ENCODE measurements at places on chromosomes 13 and 19.

GRCh38 chr13:68076046-68076445, 845.9 kb upstream of the PCDH9 start:
- DNase-seq, result no peak

DNA sequence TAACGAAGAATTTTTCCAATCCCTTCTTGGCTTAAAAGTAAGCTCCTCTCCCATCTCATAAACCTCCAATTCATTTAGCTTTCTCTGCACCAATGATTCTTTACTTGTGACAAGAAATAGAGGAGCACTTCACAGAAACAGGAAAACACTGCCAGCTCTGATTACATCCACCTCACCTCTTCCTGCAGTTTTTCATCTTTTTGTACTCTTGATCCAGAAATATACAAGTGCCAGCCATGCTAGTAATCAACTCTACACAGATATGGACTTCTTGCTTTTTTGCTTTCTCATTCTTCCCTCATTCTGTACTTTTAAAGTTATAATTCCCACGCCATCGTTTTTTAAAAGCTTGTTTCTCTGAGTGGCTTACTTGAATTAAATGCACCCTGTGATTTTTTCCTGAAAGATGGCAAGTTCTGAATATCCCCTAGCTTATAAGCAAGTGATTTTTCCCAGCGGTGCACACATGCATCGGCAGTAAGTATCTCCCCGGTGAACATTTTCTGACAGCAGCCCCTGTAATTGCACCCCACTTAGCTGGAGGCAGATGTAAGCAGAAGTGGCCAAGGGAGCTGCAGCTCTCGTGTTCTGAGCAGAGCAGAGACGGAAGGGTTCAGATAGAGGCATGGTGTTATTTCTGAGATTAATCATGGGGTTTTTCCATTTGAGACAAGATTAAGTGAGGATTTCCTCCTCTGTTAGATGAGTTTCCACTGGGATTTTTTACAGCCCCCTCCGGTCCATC, 340.7 kb downstream of the SLC7A1 start:
- no peak for DNase-seq

DNA sequence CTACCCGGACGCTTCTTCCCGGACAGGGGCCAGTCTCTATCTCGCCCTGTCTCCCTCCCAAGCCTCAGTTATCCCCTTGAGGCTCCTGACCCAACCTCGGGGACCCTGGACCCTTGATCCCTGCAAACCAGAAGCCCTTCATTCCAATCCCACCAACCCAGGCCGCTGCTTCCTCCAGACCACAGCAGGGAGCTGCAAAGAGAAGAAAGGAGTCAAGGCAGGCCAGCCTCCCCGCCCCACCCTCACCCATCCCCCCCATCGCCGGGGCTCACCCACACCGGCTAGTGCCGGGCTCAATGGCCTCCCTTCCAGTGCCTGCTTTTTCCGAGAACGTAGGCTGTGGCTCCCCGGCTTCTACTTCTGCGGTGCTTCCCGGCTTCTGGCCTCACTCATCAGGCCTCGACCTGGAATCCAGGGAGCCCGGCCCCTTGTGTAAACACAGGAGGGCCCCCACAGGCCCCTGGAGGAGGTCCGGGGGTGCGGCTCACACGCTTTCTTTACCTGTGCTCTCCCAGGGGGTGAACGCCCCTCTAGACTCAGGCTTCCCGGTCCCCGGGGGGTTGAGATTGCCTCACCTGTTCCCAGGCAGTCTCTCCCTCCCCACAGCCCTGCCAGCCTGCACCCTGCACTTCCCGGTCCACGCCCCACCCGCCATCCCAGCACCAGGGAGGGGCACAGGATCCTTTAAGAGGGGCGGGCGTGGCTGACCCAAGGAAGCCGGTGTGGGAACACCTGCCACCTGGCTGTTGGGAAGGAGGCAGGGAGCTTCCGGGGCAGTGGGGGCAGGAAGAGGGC, at the start of gene FAM83E:
Gene FAM83E, minus strand, starts transcription at position 641 of the 795 bp plus-strand sequence. CDS start 1,704 bp downstream, outside the sequence.
- DNase-seq, result no peak

- no peak for DNase-seq
Measured at GRCh38 chr13:36891752-36892151, 28.3 kb downstream of the SMAD9 start.

DNA sequence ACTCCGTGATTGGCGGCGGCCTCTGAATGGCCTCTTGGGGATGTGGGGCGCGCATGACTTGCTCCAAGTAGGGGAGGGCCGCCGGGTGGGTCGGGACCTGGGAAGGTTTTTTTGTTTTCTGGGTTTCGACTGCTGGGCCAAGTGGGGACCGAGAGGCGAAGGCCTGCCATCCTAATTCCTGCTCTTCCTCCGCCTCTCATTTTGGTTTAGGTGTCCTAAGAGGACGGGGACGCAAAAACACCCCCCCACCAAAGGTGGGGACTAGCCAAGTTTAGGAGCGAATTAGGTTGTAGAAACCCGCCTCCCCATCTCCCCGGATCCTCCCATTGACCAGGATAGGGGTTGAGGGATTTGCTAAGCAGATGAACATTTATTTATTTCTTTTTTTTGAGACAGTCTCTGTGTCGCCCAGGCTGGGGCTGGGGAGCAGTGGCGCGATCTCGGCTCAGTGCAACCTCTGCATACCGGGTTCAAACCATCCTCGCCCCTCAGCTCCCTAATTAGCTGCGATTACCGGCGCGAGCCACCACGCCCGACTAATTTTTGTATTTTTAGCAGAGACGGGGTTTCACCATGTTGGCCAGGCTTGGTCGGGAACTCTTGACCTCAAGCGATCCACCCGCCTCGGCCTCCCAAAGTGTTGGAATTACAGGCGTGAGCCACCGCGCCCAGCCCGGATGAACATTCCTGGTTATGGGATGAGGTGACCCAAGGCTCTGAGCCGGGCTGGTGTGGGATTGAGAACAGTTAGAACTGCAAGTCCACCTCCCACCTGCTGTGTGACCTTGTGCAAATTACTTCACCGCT, 838 bp downstream of the PPP2R1A start:
- peak; percentile 34 for DNase-seq

GRCh38 chr13:37531049-37531448, 67.5 kb downstream of the POSTN start:
- DNase-seq, result no peak

DNA sequence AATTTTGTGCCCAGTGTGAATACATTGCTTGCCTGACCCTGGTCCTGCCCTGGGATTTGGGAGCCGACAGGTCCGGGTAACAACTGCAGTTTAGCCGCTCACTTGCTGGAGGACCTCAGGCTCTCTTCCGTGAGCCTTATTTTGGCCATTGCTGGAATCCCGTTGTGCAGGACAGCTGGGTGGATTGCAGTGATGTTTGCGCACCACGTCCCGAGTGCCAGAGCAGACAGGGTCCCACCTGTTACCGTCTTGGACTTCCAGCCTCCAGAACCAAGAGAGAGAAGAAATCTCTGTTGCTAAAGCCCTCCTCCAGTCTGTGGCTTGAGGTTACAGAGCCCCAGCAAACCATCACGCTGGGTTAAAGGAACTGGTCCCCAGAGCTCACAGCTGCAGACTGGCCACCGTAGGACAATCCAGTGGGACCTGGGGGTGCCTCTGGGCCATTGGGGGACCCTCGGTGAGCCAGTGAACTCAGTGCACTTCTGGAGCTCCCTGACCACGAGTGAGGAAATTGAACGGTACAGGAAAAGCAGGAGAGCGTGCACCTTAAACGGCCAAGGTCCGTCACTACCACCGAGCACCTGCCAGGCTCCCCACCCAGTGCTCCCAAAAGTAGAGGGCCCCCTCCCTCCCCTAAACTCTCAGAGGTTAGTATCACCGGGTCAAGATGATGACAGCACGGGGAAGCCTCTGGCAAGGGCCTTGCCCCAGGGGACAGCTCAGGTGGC, 92.9 kb downstream of the GNG7 start:
- no peak for DNase-seq

DNA sequence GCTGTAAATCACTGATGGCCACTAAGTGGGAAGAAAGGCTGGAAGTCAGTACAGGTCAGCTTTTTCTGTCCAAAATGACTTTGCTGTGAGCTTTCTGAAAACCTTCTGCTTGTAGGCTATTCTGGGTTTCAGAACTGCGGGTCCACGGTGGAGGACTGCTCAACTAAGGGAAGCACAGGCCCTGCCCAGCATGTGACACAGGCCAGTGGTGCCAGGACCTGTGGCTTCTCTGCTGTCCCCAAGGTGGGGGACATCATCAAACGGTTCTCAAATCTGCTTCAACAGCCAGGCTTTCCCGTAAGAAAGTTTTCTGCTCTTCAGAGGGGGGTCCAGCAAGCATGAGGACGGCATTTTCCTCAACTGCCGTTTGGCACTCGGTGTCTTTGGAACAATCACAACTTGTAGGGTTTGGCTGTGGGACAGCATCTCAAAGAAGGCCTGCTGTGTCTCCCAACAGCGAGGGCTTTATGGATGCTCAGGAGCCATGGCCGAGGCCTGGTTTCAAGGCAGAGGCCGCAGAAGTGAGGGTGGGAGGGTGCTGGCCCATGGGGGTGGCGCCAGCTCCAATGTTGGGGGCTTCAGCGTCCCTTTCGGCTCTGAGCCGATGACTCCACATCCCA, 3.8 kb downstream of the SGTA start:
- no peak for DNase-seq

- peak; percentile 69 for DNase-seq
Measured at GRCh38 chr19:2060884-2061494, 9.9 kb upstream of the MKNK2 start.

DNA sequence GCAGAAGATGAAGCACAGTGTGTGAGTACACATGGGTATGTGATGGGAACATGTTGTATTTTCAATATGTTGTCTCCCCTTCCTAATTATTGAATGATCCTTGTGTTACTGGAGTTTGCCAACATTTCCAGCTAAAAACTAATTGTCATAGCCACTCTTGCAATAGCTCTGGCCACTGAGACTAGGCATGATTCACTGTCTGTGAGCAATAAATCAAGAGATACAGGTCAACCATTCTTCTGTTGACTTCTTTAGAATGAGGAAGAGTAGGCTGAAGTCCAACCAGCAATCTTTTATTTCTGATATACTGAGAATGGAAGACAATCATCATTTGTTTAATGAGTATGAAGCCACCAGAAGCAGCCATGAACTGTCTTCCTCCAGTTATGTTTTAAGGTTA, 413.9 kb downstream of the SLITRK5 start:
- peak; percentile 28 for DNase-seq

- no peak for DNase-seq
Measured at GRCh38 chr19:8476524-8476923, 25.9 kb downstream of the PRAM1 start.

GRCh38 chr19:57818378-57818777, 3.7 kb upstream of the ZNF552 start:
- DNase-seq, result no peak

DNA sequence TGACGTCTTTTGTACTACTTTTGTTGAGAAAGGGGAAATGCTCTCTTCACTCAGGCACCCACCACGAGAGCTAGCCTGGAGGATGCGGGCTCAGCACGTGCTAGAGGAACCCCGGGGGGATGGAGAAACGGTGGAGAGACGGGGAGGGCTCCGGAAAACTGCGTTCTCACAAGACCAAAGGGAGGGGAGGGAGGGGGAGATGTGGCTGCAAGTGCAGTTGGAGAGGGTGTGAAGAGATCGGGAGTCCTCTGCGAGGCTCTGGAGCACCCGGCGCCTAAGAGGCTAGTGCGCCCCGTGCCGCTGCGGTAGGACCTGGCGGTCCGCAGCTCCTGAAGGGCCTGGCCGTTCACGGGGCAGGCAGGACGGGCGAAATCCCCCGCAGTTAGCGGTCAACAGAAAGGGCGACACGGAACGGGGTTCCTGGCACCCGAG, 43.4 kb upstream of the XPO4 start:
- no peak for DNase-seq

GRCh38 chr19:50926144-50926543, 14.9 kb upstream of the KLK4 start:
- DNase-seq, result no peak

- peak; percentile 28 for DNase-seq
Measured at GRCh38 chr19:4233282-4233853, 4.0 kb downstream of the EBI3 start.

DNA sequence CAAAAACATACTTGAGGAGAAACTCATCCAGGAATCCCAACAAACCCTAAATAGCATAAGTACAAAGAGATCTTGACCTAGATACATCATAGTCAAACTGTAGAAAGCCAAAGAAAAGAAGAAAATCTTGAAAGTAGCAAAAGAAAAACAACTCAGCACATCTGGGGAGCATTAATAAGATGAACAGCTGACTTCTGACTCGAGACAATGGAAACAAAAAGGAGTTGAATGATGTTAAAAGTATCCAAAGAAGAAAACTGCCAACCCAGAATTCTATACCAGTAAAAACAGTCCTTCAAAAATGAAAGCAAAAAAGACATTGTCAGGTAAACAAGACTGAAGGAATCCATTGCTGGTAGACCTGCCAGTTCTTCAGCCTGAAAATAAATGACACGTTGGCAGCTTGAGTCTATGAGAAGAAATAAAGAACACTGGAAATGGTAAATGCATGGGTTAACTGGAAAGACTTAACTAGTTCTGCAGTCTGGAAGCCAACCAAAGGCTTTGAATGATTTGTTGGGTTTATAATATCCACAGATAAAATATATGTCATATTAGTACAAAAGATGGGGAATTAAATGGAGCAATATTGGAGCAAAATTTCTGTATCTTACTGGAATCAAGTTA, 46.8 kb downstream of the TSSK6 start:
- peak; percentile 51 for DNase-seq

DNA sequence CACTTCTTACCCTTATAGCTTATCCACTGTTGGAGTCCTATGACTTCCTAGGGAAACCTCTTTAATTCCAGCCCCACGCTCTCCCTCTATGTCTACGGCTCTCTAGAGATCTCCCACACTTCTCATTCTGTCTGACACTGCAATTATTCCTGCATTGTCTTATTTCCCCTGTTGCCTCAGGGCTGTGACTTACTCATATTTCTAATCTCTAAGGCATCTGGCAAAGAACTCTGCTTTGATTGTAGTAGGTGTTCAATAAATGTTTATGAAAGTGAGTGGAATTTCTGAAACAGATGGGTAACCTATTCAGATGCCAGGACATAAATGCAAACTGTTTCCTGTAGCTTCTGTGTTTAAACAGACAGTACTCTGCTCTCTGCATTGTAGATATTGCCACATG, 102.4 kb upstream of the SERTM1 start:
- no peak for DNase-seq

GRCh38 chr19:46081928-46082727, 41.3 kb upstream of the IGFL4 start:
- DNase-seq, result peak; percentile 39

DNA sequence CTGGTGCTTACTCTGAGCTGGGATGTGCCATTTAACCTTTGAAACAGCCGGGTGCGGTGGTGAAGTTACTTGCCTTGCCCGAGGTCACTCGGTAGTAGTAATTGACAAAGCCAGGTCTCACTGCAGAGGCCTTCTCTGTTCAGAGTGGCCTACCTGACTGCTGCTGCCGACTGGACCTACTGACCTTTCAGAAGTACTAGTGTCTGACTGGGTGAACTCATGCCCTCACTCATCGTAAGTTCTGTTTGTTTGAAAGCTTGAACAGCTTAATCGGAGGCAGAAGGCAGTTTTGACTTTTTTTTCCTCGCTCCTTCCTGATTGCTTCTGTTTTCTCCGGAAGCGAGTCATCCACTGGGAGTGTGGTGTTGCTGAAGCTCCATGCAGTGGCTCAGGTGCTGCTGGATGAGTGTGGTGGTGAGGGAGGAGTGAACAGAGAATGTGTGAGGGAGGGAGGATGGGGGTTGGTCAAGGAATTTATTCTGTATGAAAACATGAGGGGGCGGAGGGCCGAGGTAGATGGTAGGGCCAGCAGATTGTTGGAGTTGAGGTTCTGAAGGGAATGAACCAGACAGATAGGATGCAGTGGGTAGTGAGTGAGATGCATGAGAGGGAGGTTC, 2.7 kb downstream of the SPINT2 start:
- DNase-seq, result peak; percentile 81
